ENCODE measurements at places on chromosomes 12 and 14.

DNA sequence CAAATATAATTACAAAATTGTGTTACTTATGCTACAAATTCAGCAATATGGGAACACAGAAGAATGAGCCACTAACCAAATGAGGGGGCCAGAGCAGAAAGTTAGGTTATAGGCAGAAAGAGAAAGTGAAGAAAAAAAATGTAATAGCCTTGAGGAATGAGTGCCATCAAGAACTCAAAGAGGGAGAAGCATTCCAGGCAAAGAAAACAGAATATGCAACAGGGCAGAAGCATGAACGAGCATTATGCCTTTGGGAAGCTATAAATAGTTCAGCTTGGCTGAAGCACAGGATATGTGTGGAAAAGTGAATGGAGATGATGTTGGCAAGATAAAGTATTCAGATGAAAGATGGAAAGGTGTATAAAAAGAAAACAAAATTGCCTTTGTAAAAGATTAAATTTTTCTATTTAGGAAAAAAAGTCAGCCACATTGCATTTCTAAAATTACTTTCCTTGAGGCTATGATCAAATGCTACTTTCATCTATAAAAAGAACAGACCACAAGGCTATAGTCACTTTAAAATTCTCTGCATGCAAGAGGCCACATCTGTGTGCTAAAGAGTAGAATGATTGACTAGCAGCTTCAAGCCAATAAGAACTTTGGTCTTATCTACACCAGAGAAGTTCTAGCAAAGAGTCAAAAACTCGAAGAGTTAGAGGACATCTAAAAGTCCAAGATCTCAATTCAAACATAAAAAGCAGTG lies 193.6 kb upstream of the GARIN6 start:
- no peak for DNase-seq

GRCh38 chr12:5984873-5985272 lies 39.8 kb upstream of the ANO2 start:
- no peak for DNase-seq

GRCh38 chr12:6465467-6466183 lies 4.9 kb downstream of the VAMP1 start:
- DNase-seq = no peak

DNA sequence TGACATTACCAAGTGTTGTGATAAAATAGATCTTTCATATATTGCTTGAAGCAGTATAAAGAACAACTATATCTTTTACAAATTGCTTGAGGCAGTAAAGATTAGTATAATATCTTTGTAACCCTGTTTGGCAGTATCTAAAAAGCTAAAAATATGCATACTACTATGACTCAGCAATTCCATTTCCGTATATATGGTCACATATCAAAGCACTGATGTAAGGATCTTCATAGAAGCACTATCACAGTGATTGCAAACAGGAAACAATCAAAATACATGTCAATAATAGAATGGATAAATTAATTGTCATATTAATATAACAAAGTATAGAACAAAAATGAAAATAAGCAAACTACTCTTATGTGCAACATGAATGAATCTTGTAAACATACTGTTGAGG lies 158.4 kb upstream of the IGF1 start:
- DNase-seq = no peak

- DNase-seq = no peak
These were observed 97.5 kb downstream of the TMX1 start for GRCh38 chr14:51337520-51337919.

GRCh38 chr12:44431647-44432343 lies 444.3 kb downstream of the NELL2 start:
- DNase-seq = no peak

DNA sequence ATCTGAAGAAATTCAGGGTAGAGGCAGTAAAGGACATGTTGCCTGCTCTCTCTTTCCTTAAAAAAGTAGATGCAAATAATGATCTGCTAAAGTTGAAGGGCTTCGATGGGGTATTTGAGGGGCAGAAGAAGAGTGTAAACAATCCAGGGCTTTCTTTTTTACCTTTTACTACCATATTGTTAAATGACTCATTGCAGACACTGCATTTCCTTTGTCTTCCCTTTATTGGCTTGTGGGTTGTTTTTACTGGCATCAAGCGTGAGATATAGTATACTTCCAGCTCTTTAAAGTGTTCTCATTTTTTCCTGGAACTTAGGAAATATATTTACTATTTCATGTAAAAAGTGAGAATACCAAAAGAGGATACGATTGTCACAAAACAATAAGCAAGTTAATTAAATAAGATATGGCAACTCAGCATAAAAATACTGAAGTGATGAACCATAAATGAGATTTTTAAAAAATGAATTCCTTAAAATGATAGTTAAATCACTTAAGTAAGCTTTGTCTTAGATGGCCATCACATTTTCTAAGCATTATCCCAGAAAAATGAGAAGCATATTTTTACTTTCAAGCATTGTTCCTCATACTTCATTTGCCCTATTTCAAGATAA lies 72.3 kb upstream of the KRAS start:
- no peak for DNase-seq

DNA sequence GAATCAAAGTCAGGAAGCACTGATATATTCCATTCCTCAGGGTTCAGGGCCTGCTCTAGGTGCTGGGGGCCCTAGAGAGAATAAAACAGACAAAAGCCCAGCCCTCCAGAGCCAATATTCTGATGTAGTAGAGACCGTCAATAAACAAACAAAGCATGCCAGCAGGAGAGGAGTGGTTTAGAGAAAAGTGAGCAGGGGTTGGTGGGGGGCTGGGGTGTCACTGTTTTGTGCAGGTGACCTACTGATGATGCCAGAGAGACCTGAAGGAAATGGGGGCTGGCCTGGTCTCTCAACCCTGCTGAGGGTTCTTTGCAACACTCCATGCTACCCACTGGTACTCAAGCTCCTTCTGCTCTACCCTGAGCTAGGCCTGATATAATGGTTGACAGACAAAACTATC lies 26.5 kb downstream of the IL26 start:
- DNase-seq = no peak

DNA sequence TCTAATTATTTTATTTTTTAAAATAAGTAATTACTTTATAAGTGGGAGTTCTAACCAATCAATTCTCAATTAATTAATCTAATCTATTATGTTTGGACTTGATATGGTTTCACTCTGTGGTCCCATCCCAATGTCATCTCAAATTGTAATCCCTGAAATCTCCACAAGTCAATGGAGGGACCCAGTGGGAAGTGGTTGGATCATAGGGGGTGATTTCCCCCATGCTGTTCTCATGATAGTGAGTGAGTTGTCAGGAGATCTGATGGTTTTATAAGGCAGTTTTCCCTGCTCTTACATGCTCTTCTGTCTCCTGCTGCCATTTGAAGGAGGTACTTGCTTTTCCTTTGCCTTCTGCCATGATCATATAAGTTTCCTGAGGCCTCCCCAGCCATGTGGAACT lies 836.1 kb downstream of the GALC start:
- DNase-seq = no peak
